Iris pigment epithelial cell (primary cell): ENCODE measurements at places on chromosomes 16 and 17.

- peak; percentile 41 for DNase-seq
These were observed 3.7 kb upstream of the DHX33 start for GRCh38 chr17:5472511-5472910.

- DNase-seq, result no peak
These were observed 951 bp downstream of the TMED6 start for GRCh38 chr16:69350536-69351133.

- DNase-seq, result no peak
These were observed 678 bp upstream of the BAIAP2 start for GRCh38 chr17:81034168-81034777.

- DNase-seq, result no peak
These were observed at the start of gene GJD3 for GRCh38 chr17:40364121-40364861. Gene GJD3 (minus strand): TSS chr17:40364737. CDS start chr17:40363815, 922 bp downstream.

DNA sequence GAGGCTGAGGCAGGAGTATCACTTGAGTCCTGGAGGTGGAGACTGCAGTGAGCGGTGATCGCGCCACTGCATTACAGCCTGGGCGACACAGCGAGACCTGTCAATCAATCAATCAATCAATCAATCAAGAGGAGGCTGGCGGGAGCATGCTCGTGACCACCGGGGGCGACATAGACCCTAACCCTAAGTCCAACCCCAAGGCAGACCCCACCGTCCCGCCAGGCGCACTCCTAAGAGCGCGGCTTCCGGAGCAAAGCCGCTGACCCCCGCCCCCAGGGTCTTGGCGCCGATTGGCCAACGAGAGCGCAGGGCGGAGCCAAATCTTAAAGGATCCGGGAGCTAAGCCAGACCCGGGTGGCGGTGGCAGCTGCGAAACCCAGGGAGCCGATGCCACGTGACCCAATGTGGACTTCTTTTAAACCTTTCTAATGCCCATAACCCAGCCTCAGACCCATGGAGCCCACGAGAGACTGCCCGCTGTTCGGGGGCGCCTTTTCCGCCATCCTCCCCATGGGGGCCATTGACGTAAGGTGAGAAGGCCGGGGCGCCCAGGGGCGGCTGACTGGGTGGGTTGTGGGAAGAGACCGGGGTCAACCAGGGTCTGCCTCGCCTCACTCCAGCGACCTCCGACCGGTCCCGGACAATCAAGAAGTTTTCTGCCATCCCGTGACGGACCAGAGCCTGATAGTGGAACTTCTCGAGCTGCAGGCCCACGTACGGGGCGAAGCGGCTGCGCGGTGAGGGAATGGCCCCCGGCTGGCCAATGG is at the start of gene RANGRF:
RANGRF (plus strand) TSS at position 335 of the 767 bp plus-strand sequence; CDS start at position 454, 119 bp downstream.
- DNase-seq, result peak; percentile 77

DNA sequence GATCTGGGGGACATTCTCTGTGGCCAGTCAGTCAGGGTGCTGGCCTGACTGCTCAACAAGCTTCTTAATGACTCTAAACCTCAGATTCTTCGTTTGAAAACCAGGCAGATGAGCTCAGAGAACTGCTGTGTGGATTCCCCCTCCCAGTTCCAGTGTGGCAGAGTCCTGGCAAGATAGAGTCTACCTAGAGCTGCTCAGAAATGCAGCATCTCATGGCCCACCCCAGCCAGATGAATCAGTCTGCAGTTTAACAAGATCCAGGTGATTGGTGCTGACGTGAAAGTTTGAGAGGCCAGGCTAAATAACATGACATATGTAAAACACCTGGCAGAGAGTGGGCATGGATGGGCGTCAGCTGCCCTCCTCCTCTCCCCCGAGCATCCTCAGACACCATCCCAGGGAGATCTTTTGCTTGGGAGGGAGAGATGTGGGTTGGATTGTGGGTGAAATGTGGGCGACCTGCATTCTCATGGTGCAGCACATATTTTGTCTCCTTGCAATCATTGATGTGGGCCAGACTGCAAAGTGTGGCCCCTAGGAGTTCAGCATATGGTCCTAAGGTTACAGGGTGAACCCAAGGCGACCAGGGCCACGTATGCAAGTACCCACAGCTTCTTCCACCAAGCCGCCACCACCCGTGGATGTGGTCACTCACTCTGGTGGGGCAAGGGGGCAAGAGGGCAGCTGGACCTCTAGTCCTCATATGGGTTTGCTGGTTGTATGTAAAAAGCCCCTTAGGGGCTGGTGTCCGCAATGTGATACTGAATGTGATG is 19.5 kb downstream of the SOCS3 start:
- DNase-seq, result no peak

DNA sequence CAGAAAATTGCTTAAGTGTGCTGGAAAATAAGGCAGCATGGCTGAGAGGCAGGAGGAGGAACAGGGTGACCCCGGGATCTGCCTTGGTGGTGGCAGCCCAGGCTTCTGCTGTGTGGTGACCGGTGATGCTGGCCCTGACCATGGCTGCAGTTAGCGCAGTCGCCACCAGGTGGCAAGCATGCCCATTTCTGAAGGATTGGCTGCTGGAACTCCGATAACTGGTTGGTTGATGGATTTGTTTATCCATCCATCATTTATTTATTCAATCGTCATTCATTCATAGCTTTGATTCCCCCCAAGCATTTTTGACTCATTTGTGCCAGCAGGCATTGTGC is 29.1 kb upstream of the ITGA3 start:
- peak; percentile 79 for DNase-seq

- DNase-seq, result no peak
These were observed 258.2 kb upstream of the IRX5 start for GRCh38 chr16:54672500-54672899.

DNA sequence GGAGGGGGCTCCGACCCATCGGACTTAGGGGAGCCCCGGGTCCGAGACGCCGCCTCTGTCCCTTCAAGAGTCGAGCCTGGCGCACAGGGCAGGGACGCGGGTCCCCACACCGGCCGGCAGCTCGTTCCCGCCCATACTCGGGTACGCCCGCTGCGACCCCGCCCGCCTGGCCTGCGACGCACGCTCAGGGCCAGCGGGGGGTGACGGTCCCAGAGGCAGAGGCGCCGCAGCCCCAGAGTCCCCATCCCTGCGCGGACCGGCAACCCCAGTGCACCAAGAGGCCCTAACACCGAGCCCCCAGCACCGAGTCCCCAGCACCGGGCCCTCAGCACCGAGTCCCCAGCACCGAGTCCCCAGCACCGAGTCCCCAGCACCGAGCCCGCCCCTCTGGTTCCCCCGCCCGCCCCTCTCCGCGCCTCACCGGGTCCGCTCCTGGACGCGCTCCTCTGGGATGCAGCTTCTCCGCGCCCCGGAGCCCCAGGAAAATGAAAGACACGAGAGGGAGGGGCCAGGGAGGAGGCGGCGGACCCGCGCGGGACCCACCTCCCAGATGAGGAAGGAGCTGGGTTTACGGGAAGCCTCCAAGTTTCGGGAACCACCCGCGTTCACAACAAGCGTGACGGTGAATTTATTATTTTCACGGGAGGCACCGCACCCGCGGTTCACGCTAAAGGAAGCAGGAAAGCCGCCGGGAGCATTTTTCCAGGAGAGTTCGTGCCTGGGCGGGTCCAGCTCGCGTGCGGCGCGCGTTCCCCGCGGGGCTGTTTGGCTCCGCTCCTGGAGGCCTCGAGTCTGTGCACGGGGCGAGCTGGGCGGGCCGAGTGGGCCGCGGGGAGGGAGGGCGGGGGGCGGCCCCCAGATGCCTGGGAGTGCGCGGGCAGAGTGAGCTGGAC is at the start of gene SECTM1:
SECTM1 (minus strand) TSS at position 488 of the 893 bp plus-strand sequence. CDS start 6,526 bp downstream, outside the sequence.
- DNase-seq, result no peak

GRCh38 chr17:59347975-59348391 is 16.5 kb downstream of the YPEL2 start:
- peak; percentile 20 for DNase-seq
